ENCODE measurements at places on chromosomes 2 and 18.

- DNase-seq, result no peak
Measured at GRCh38 chr18:61531182-61531581, 198.0 kb downstream of the CDH20 start.

- DNase-seq, result peak; percentile 39
Measured at GRCh38 chr2:54704688-54705605, 18.5 kb upstream of the EML6 start.

GRCh38 chr18:71505526-71505925, 1038.6 kb downstream of the CBLN2 start:
- no peak for DNase-seq

- DNase-seq, result no peak
Measured at GRCh38 chr2:233262562-233262961, 11.1 kb downstream of the ATG16L1 start.

- no peak for DNase-seq
Measured at GRCh38 chr2:113677330-113677729, 50.3 kb downstream of the RABL2A start.

DNA sequence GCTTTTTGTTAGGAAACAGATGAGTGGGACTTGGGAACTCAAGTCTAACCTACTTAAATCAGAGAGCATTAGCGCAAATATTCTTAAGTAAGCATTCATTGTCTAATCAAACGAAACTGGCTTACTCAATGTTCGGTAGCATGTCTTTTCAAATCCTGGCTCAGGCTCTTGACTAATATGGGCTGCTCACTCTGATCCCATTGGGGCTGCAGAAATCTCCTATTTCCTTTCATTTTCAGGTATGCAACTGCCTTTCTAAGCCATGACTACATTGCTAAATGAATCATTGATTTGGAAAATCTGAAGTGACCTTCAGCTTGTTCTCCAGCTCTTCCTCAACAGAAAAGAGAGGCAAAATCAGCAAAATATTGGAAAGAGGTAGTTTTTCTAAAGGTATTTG, 2084.4 kb upstream of the PIK3C3 start:
- no peak for DNase-seq

GRCh38 chr2:147325990-147326389, 518.8 kb upstream of the ACVR2A start:
- no peak for DNase-seq

- DNase-seq, result no peak
Measured at GRCh38 chr2:149000158-149000938, 38.2 kb upstream of the LYPD6B start.

- no peak for DNase-seq
Measured at GRCh38 chr2:230980468-230980867, 15.5 kb upstream of the SPATA3 start.

DNA sequence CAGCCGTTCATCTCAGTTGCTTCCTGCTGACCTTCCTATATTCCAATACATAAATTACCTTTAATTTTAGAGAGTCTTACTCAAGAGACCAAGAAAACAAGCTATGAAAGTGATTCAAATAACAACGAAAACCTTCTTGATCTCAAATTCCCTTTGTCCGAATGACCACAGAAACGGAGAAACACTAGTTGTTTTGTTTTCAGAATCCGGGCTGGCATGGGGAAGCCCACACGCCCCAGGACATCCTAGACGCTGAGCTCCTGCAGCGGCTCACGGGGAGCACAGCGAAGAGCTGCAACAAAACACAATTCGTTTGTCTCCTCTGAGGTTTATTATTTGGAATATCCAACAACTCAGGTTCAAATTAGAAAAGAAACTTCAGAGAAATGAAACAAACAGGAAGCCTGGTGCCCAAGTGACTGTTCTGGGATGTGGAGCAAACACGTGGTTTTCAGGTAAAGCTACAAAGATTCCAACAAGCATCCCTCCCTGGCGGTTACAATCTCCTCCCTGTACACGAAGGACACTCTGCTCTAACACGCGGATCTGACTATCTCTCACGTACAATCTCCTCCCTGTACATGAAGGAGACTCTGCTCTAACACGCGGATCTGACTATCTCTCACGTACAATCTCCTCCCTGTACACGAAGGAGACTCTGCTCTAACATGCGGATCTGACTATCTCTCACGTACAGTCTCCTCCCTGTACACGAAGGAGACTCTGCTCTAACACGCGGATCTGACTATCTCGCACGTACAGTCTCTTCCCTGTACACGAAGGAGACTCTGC, 237.5 kb downstream of the TWIST2 start:
- no peak for DNase-seq

DNA sequence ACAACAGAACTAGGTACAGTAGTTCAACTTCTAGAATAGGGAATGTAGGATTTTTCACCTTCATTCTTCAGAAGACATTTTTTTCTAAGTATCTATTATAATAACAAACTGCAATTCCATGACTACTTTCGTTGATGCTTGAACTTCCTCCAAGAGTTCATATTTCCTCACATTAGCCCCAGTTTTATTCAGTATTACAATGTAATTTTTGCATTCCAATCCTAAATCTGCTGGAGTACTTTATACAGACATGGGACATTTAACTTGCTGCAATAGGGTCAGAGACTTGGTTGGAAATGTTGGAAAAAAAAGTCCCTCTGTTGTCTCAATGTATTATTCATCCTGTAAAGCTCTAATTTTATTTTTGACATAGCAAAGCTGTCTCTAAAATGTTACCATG, 19.6 kb upstream of the FTCDNL1 start:
- DNase-seq, result no peak

DNA sequence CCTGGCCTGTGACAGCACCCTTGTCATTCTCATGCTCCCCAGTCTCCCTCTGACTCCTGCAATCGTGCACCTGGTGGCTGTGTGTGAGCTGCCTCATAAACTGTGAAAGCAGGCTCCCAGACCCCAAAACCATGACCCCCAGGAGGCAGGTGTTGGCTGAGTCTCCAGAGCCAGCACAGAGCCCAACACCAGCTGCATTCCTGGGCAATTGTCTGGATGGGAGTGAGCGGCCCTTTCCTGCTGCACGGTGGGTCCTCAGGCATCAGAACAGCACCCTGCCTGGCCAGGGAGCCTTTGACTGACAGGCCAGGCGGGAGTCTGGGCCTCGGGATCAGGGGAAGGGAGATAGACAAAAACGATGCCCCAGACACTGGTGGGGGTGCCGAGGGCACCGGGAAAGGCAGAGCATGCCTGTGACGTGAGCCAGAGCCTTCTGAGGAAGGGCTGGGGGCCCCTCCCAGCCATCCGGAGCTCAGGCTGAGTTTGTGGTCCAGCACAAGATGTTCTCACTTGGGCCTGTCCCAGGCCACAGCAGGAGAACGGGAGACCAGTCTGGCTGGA, 135.1 kb upstream of the GPC1 start:
- DNase-seq, result peak; percentile 49

GRCh38 chr2:119219873-119220272, 3.8 kb upstream of the STEAP3 start:
- no peak for DNase-seq

DNA sequence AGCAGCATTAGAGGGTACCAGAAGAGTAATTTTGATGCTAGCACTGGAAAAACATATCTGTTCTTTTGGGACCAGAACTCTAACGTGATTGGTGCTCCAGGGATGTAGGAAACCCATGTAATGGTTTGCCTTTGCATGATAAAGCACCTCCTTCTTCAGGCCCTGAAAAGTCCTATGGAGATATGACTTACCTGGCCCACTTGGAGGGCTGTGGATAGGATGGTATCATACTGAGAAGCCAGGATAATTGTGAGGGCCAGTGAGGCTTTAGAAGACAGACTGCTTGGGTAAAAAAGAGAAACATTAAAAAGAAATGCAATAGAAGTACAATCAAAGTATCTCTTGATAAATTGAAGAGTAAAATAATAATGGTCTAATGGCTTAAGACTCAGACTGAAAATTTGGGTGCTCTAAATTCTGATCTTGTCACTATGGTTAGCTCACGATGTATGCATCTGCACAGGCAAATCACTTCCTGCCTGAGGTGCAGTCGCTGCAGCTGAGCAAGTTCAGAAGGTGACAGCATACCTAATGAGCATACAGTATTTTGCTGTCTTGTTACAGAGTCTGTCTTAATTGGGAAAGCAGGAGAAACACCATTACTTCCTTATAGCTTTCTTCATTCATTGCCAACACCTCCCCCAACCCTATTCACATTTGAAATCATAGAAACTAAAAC, 371.5 kb downstream of the NUP35 start:
- DNase-seq, result no peak

DNA sequence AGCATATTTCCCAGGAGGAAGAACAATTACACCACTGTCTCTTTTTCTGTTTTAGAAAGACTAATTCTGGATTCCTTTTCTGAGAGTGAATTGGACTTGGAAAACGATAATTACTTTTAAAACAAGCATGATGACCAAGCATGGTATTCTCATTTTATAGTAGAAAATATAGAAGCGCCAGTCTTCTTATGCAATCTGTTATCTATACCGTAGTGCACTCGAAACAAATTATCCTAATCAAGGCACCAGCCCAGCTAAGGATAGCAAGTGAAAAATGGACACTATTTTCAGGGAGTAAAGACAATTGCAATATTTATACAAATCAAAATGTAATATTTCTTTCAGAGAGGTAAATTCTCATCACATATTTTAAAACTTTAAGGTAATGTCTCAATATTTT, 892.1 kb upstream of the POU3F3 start:
- DNase-seq, result no peak

DNA sequence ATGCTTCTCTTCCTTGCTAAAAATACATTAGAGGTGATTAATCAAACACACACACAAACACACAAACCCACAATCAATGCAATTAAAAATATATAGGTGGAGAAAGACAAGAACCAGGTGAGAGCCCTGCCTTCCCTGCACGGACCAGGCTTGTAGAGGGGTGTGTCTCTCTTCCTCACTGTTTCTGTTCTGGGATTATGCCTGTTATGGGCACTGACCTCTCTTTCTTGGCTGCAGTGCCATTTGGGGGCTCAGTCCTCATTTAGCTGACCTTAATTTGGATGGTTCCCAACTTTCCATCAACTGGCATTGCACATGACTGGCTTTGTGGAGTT, 89.8 kb downstream of the SH3RF3 start:
- no peak for DNase-seq

- DNase-seq, result no peak
Measured at GRCh38 chr2:191977754-191978153, 130.9 kb upstream of the CAVIN2 start.

- no peak for DNase-seq
Measured at GRCh38 chr18:13409997-13410396, 191.4 kb downstream of the LDLRAD4 start.

Measured in H7 (cell line).